ENCODE measurements at places on chromosomes 6 and 20. TPM values are rescaled to one million over a fixed set of nuclear protein-coding genes. Genes with fewer than 3 reads are reported as not detected.

- DNase-seq = no peak
These were observed 143.1 kb downstream of the SYCP2 start for GRCh38 chr20:59790346-59790745.

DNA sequence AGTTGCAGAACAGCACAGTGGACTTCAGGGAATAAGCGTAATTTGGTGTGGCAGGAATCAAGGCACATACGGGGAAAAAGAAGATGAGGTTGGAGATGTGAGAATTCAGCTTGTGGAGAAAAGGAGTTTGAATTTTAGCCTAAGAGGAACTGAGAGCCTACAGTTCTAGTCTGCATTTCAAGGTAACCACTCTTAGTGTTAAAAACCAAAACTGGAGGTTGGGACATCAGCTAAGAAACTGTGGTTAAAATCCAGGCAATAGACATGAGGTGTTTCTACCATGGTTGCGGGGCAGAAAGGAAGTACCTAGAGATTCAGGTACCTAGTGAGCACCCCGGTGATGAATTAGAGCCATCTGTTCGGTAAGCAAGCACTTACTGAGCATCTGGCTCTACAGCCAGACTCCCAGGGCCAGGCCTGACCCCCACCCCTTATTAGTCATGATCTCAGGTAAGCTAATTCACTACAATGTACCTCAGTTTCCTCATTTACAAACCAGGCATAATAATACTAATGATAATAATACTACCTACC lies 44.4 kb downstream of the FAXC start:
- no peak for DNase-seq

DEFB112 gene
- not detected for total RNA-seq

- DNase-seq = no peak
These were observed 1422.8 kb upstream of the EYS start for GRCh38 chr6:67129780-67130179.

GRCh38 chr6:150352321-150353296 lies 16.2 kb upstream of the IYD start:
- no peak for DNase-seq

VWA7 gene
- total RNA-seq = 5.9 TPM

GRCh38 chr20:46359233-46359751 lies 47.1 kb downstream of the ELMO2 start:
- no peak for DNase-seq

FOXF2 gene
- not detected for total RNA-seq

- DNase-seq = no peak
These were observed 2.4 kb downstream of the BTBD3 start for GRCh38 chr20:11920083-11920482.

GRCh38 chr20:2507875-2508630 lies 662 bp downstream of the ZNF343 start:
- DNase-seq = no peak

- no peak for DNase-seq
These were observed 51.5 kb downstream of the COL19A1 start for GRCh38 chr6:69917834-69918233.

GRCh38 chr6:12294851-12295536 lies 4.8 kb downstream of the EDN1 start:
- DNase-seq = no peak

CRISP3 gene
- total RNA-seq = not detected

GRCh38 chr6:42175860-42176259 lies 2.7 kb downstream of the GUCA1A start:
- no peak for DNase-seq

- DNase-seq = peak; percentile 48
These were observed 800 bp upstream of the DYNLT1 start for GRCh38 chr6:158645064-158646022.

DNA sequence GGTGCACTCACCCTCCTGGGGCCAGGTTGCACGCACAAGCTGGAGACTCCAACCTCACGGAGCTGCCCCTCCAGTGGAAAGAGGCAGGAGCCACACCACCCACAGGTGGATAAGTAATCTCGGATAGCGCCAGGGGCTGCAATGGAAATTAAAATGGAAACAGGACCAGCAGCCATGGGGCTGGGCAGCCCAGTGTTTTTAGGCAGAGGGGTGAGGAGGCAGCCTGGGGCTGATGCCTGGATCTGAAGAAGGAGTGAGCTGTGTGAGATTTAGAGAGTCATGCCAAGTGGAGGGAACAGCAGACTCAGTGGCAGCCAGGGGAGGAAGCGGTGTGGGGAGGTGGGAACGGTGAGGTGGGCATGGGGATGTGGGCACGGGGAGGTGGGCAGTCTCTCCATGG lies 275.6 kb downstream of the SMOC2 start:
- no peak for DNase-seq

DNA sequence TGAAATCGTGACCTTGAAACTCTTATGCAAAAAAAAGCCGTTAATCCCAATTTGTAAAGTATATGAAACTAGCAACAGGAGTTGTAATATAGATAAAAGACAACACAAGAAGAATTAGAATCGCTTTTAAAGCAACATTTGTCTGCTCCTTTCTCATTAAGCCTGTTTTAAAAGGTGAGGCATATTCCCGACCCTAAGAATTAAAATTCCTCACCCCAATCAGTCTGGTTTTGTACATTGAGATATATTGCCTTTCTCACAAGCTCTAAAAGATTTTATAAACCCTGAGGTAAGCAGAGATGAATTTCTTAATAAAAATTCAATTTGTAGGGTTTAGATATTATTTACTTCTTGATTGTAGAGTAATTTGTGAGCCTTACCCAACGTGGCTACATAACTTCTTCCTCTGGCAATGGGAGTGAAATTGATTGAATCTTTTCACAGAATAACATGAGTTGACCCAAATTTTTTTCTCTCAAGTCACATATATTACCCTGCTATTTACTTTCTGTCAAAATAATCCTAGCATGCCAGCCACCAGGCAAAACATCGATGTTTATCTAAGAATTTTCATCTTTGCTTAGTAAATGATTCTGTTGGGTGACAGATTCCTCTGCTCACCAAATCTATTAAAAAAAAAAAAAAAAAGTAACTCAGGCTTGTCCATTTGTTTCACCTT lies 173.7 kb downstream of the HACE1 start:
- no peak for DNase-seq

DNA sequence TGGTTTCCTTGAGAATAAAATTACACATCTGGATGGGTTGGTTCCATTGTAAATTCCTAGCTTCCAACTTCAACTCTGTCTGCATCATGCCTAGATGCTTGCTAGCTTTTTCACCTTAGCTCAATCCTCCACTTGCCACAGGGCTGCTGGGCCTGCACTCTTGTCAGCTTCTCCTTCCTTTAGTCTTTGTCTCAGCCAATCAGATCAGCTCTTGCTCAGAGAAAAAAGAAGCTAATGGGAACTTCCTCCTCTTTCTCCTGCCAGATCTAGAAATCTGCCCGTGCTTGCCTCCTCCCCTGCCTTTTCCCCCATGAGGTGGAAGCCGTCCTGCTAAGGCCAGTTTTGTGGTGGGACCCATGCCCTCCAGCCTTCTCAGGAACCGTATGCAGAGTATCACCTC lies 18.5 kb downstream of the RAE1 start:
- no peak for DNase-seq

TGM3 gene
- not detected for total RNA-seq

Measured in activated T-helper 2 cell treated with anti-CD3 and anti-CD28 coated beads, Interferon-gamma antibody, Interleukin-2, Interleukin-4, amounts not matched to agents 10 μg/mL and 5 μg/mL and 100 μg/mL, durations not matched to agents 14 hours and 24 hours and 36 hours (primary cell).